MCF 10A (cell line): ENCODE measurements at places on chromosomes 11 and 22. TPM values are rescaled to one million over a fixed set of nuclear protein-coding genes. Genes with fewer than 3 reads are reported as not detected.

Gene RAB3IL1
- 2.3 and 4.5 TPM in 2 replicates for total RNA-seq

GRCh38 chr11:47478651-47479329 is 29.9 kb upstream of the RAPSN start:
- DNase-seq = no peak

Gene ROBO4
- total RNA-seq = 10.6 and 14.2 TPM in 2 replicates

GRCh38 chr22:39984006-39984405 is 10.7 kb upstream of the FAM83F start:
- peak; percentile 39 for DNase-seq

DNA sequence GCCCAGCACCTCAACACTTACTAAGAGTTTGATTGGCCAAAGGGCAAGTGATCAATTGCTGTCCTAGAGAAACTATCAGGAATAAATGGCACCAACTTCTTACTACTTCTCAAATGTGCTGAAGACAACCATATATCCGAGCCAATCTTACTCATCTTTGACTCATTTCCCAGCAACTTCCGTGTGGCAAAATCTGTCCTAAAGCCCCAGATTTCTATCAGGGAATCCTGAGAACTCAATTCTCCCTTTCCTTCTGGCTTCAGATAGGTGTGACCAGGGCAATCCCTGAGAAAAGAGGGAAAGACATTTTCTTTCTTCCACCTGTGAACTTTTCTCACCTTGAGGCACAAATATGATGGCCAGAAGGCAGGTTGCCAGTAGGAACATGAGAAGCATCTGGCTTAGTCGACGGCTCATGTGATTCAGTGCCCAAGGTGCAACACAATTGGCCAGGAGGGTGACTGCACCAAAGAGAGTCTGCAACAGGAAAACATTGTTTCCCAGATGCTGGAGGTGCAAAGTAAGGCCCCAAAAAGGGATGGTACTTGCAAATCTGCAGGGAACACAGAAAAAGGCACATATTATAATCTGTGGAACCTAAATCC is 21.8 kb upstream of the SLC22A24 start:
- DNase-seq = peak; percentile 27

DNA sequence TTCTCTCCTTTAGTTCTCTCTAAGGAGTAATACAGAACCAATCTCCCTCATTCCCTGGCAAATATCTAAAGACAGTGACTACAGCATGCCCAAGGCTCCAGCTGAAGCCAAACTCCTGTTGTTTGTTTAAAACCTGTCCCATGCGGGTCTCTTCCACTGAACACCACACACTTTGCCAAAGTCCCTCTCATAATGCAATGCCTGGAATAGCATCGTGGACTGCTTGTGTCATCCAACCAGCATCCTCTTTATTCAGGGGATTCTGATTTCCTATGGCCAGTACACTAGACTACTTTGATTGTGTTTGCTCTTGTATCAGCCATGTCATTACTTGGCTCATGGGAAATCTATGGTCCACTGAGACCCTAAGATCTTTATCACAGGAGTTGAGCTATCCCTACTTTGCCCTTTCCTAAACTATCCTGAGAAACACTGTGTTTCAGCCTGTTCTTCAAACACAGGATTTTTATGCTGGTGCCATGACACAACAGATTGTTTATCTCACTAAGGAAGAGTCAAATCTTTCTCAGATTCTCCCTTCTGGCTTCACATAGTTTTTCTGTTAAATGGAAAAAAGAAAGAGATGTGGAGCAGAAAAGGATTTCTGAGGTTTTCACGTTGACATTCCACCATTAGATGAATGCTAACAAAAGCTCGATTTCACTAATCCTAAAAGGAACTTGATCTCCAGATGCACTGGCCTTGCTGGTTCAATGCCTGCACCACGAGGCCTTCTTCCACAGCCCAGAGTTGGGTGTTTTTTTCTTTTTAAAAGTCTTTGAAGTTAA is 15.9 kb upstream of the IRAG1 start:
- DNase-seq = no peak

GRCh38 chr11:17528181-17528691 is 16.0 kb downstream of the USH1C start:
- peak; percentile 54 for DNase-seq

Gene OR51E2
- not detected in 2 replicates for total RNA-seq

DNA sequence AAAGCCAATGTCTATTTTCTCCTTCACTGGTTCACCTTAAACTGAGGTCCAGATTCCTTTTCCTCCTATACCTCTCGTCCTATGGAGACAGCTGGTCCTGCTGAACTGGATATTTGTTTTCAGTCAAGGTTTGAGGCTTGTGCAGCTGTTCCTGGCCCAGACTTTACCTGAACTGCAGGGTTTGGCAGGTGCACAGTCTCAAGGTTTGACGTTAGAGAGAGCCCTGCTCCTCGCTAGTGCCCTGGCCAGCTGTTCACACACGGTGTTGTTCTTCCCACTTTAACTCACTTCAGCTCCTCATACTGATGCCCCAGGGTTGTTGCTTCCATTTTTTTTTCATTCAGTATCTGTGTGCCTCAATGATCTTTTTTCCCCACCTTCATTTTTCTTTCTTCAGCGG is 74.0 kb upstream of the TTC12 start:
- no peak for DNase-seq

DNA sequence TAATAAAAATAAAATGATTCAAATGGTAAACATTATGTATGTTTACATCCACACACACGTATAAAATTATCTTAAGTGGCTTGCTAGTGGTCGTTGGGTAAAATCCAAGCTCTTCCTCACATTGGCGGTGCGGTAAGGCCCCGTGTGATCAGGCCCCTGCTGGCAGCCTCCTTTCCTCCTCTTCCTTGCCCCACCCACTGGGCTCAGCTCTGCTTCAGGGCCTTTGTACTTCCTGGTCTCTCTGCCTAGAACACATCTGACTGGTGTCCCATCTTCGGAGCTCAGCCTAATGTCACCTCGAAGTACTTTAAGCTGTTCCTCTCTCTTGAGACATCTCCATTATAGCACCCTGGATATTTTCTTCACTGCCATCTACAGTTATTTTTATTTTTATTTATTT is 52.8 kb downstream of the OSBP2 start:
- no peak for DNase-seq

Gene MMP8
- 0.12 TPM in 1 of 2 replicates, not detected in the other for total RNA-seq

DNA sequence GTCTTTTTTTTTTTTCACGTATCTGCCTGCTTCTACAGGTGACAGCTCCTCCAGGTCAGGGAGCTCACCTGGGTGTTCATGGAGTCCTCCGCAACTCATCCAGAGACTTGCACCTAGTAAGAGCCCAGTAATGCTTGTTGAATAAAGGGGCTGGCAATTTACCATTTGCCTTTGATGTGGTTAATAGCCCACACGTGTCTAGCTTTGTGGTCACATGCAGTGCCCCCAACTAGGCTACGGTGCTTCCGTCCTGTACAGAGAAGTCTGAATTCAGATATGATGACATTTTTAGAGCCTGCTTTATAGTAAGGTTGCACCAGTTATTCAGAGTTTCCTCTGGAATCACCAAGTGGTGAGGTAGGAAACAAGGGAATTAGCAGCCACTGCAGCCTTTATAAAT is 199.4 kb upstream of the MTMR2 start:
- no peak for DNase-seq

DNA sequence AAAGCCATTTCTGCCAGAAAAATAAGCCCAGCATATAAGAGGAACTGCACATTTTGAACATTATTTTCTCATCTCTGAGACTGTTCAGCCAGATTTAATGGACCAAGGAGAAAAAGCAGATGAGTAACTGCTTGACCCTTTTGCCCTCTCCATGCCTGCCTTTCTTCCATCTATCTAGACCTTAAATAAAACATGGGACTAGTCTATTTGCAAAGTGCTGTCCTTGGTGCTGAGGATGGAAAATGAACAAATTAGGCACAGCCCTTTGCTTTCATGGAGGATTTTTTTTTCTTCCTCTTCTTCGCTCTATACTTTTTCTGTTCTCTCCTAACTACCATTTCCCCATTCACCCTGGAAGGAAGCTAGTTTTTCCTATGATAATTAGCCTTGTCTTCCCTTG is 361.3 kb downstream of the GRM5 start:
- DNase-seq = peak; percentile 27

- no peak for DNase-seq
Observed at GRCh38 chr11:66317322-66317722, 478 bp upstream of the CD248 start.

Gene CASP4
- 93.6 and 98.8 TPM in 2 replicates for total RNA-seq

Gene CABP4
- total RNA-seq = not detected in 2 replicates

GRCh38 chr11:95605271-95605940 is 184.2 kb downstream of the FAM76B start:
- DNase-seq = no peak
